ENCODE measurements at places on chromosomes 12 and 14. TPM values are rescaled to one million over a fixed set of nuclear protein-coding genes. Genes with fewer than 3 reads are reported as not detected.
A peak's percentile ranks its signal among the peaks of the same experiment; 100 is the strongest.

Gene SLC25A21
- 9.2 TPM for total RNA-seq

Gene AMN1
- 1.6 TPM for total RNA-seq

Gene CATSPERB
- not detected for total RNA-seq

Gene NRXN3
- total RNA-seq: not detected

Gene LRRC43
- total RNA-seq: not detected

Gene CLEC6A
- not detected for total RNA-seq

Gene CD27
- 155 TPM for total RNA-seq

DNA sequence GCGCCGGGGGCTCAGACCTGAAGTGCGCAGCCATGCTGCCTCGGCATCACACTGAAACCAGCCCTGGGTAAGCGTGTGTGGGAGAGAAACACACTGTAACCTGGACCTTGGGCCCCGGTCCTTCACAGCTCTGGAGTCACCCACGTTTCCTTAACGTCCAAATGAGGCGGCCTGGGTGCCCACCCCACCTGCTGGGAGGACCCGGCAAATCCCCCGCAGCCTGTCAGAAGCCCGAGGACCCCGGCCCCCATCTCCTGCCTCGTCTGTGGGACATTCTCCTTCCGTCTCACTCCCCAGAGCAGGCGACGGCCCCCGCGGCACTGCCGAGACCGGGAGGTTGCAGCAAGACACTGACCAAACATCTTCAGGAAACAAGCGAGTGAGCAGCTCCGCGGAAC is 66.5 kb upstream of the GALNT9 start:
- H3K4me3 ChIP-seq: no peak overlapping the region
- H3K27ac ChIP-seq: no peak overlapping the region
- no peaks in the 10 kb centered on the region for H3K27me3 ChIP-seq
- DNase-seq: no peak
- no peaks in the 10 kb centered on the region for H3K36me3 ChIP-seq
- H3K4me1 ChIP-seq: no peaks in the 10 kb centered on the region

- no peak overlapping the region for H3K27ac ChIP-seq
- no peaks in the 10 kb centered on the region for H3K27me3 ChIP-seq
- no peaks in the 10 kb centered on the region for H3K4me1 ChIP-seq
Measured at GRCh38 chr12:64998371-64999147, 122.5 kb downstream of the WIF1 start.

DNA sequence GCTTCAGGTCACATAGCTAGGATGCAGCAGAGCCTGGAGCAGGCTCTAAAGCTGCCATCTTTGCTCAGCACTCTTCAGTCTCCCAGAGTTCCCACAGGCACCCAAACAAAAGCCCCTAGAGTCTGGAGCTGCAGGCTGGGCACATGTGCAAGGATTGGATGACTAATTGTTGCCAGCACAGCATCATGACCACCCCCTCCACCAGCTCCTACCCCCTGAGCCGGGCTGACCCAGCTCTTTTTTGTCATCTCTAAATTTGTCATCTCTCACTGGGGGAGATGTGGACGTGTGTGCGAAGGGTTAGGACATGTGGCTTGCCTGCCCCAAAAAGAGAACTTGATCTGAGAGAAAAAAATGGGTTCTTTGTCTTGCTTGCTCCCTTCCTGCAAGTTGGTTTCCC is 4.3 kb upstream of the MMP19 start:
- H3K36me3 ChIP-seq: no peaks in the 10 kb centered on the region
- no peak overlapping the region for H3K4me3 ChIP-seq
- no peaks in the 10 kb centered on the region for H3K4me1 ChIP-seq

GRCh38 chr14:77377502-77377844 is 294 bp downstream of the SAMD15 start:
- no peak for DNase-seq
- H3K4me3 ChIP-seq: peak overlapping the region; percentile 90
- H3K27me3 ChIP-seq: no peaks in the 10 kb centered on the region
- peaks cover 10% of the 10 kb centered on the region for H3K36me3 ChIP-seq
- no peak overlapping the region for H3K27ac ChIP-seq
- peaks cover 41% of the 10 kb centered on the region for H3K4me1 ChIP-seq

GRCh38 chr14:27002179-27002578 is 404.3 kb upstream of the NOVA1 start:
- H3K36me3 ChIP-seq: no peaks in the 10 kb centered on the region
- H3K4me1 ChIP-seq: no peaks in the 10 kb centered on the region
- H3K4me3 ChIP-seq: no peak overlapping the region
- H3K27ac ChIP-seq: no peak overlapping the region
- DNase-seq: no peak

GRCh38 chr14:71711125-71711524 is 221.1 kb upstream of the RGS6 start:
- H3K27ac ChIP-seq: no peak overlapping the region
- no peak for DNase-seq
- H3K36me3 ChIP-seq: no peaks in the 10 kb centered on the region
- no peak overlapping the region for H3K4me3 ChIP-seq

DNA sequence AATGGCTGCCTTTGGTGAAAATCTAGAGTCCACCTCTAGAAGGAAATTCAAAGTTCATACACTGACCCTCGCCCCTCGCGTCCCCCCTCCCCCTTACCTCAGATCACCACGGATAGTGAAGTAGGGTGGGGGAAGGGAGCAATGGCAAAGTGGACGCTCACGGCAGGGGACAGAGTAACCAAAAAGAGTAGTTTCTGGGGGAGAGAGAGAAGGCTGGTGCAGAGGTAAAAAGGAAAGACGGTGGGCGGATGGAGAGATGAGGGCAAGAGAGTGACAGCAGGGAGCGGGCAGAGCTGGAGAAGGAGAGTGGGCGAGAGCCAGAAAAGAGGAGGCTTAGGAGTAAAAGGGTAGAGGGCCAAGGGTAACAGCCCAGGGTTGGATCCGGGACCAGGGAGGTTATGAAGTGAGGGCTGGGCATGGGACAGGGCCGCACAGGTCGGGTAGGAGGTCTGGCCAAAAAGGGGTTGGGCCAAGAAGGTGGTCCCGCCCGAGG is 423 bp downstream of the ALDH6A1 start:
- H3K36me3 ChIP-seq: peaks cover 5% of the 10 kb centered on the region
- peak overlapping the region; percentile 81 for H3K4me3 ChIP-seq
- no peaks in the 10 kb centered on the region for H3K27me3 ChIP-seq
- DNase-seq: no peak
- H3K4me1 ChIP-seq: peaks cover 24% of the 10 kb centered on the region

DNA sequence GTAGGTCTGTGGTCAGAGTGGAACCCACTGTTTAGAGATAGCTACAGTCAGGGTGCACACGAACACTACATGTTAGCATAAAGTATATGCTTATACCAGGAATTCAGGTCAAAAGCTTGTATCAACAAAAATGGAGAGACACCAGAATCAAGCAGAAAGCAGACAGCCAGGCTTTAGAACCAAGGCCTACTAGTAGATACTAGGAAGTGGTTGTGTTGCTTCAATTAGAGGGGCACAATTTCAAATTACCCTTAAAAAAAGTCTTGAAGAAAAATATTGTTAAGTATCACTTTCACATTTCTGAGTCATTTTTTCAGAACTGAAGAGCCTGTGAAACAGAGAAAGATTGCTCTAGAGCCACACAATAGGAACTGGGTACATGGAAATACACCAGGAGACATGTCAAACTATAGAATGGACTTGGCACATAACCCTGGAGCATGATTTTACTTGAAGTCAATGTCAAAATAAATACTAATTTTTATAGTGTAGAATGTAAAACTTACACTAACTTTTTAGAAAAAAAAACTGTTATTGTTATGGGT is 41.6 kb downstream of the LRRC9 start:
- H3K27me3 ChIP-seq: no peaks in the 10 kb centered on the region
- no peak overlapping the region for H3K27ac ChIP-seq
- H3K36me3 ChIP-seq: no peaks in the 10 kb centered on the region
- DNase-seq: no peak
- no peak overlapping the region for H3K4me3 ChIP-seq

DNA sequence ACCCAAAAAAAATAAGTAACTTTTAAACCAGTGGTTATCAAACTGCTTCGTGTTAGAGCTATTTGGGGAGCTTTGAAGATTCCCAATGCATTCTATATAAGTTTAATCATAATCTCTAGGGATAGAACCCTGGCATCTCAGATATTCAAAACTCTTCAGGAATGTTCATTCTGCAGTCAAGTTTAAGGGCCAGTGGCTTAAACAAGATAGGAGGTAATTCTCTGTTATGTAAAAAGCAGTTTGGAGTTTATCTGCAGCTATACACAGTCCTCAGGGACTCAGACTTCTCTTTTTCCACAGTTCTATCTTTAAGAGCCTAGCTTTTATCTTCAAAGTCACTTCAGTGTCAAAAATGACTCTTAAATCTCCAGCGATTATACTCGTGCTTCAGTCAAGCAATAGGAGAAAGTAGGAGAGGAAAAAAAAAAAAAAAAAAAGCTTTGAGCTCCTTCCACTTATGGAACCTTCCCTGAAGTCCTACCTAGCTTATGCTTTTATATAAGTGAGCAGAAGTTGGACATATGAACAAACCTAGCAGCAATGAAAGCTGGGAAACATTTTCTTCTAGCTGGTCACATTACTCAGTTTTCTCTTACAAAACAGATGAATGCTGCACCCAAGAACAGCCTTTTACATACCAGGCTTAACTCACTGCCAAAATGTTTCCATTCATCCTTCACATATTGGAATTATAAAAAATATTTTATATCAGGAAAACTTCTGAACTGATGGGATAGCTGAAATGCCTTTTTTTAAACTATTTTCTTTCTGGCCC is 302.8 kb downstream of the FSCB start:
- H3K36me3 ChIP-seq: no peaks in the 10 kb centered on the region
- H3K4me1 ChIP-seq: peaks cover 5% of the 10 kb centered on the region
- H3K27ac ChIP-seq: no peak overlapping the region

DNA sequence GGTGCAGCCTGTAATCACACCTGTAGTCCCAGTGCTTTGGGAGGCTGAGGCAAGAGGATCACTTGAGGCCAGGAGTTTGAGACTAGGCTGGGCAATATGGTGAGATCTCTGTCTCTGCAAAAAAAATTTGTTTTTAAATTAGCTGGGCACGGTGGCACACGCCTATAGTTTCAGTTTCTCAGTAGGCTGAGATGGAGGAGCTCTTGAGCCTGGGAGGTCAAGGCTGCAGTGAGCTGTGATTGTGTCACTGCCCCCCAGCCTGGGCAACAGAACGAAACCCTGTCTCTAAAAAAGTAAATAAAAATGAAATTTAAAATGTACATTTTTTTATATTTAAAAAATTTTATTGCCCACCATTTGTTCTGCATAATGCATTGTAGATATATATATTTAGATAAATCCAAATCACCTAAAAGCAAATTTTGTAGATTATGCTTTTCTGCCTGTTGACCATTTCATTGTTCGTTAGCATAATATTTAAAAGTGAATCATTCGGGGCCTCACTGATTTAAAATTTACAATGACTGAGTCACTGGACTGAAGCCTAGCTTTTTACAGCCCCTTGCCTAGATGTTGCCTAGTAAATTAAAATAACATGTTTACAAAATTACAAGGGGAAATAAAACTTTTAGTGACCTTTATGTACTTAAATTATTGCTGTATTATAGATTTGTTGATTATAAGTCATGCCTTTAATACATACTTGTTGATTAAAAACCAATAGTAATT is 87.9 kb downstream of the USP15 start:
- no peaks in the 10 kb centered on the region for H3K27me3 ChIP-seq
- no peak overlapping the region for H3K27ac ChIP-seq
- H3K4me1 ChIP-seq: peaks cover 7% of the 10 kb centered on the region
- H3K4me3 ChIP-seq: no peak overlapping the region
- no peak for DNase-seq
- H3K36me3 ChIP-seq: no peaks in the 10 kb centered on the region

DNA sequence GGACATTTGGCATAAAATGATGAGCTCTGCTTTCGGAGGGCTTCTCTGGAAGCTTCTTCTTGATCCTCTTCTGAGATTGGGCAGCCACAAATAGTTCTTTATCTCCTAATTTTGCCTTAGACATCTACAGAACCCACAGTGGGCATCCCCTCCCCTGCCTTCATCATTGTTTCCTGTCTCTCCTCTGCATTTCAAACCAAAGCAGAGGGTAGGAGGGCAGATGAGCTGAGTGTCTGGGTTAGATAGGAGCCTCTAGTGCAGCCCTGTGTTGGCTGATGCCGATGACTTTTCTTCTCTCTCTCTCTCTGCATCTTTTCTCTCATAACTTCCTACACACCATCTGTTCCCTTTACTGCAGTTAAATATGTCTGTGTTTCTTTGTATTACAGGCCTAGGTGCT is 8.5 kb upstream of the IL26 start:
- no peak overlapping the region for H3K4me3 ChIP-seq
- peaks cover 12% of the 10 kb centered on the region for H3K4me1 ChIP-seq
- no peaks in the 10 kb centered on the region for H3K27me3 ChIP-seq
- DNase-seq: no peak
- H3K27ac ChIP-seq: no peak overlapping the region
- no peaks in the 10 kb centered on the region for H3K36me3 ChIP-seq

- H3K27ac ChIP-seq: no peak overlapping the region
- DNase-seq: no peak
- H3K4me3 ChIP-seq: no peak overlapping the region
- H3K27me3 ChIP-seq: no peaks in the 10 kb centered on the region
- H3K36me3 ChIP-seq: no peaks in the 10 kb centered on the region
Measured at GRCh38 chr12:115794659-115795081, 482.8 kb downstream of the MED13L start.

GRCh38 chr14:20044243-20044642 is 8.4 kb upstream of the OR4K13 start:
- no peak for DNase-seq
- H3K4me1 ChIP-seq: no peaks in the 10 kb centered on the region

DNA sequence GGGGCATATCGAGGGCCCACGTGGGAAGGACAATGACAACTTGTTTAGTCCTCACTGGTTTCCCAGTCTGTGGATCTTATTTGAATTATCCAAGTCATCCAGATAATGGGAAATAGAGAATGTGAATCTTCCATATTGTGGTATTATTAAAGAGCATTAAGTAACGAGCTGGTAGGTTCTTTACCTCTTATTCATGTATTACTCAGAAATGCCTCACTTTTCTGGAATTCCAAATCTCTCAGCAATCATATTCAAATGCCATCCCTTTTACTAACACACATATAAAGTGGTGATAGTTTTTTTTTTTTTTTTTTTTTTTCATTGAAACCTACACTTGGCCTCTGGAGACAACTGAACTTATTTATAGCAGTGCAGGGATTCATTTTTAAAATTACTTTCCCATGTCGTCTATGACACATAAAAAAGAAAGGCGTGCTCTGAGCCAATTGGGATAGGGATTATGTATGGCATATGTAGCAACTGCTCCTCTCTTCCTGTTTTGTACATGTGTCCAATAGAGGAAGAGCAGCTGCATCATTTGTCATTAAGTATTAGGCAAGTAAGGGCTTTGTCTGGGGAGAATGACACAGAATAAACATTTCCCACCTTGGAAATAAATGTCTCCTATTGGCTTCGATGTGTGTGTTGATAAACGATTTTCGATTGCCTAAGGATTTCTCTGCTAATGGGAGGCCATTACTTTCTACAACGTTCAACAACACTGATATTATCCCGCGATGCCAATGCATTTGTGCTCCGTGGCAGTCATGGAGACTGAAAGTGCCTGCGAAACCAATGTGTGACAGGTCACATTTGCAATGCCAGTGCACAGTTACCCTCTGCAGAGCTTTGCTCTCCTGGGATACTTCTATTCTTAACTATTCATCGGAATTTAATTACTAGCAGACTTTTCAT is 78.6 kb upstream of the IFNG-AS1 start:
- no peak for DNase-seq
- no peaks in the 10 kb centered on the region for H3K27me3 ChIP-seq
- H3K36me3 ChIP-seq: no peaks in the 10 kb centered on the region
- H3K4me1 ChIP-seq: no peaks in the 10 kb centered on the region
- H3K27ac ChIP-seq: no peak overlapping the region

All from Karpas-422 (cell line).